Esophagus squamous epithelium (tissue), 5 donors: ENCODE measurements at places on chromosomes 5 and 9. TPM values are rescaled to one million over a fixed set of nuclear protein-coding genes. Genes with fewer than 3 reads are reported as not detected.

Gene NME5
- 0.38 TPM for total RNA-seq

Gene FBXW5
- 180 TPM for total RNA-seq

Gene GNA14
- 0.35 TPM for total RNA-seq

Gene SLC4A9
- not detected for total RNA-seq

Gene PCDHGB7
- total RNA-seq: 5.2 TPM

Gene FBXO10
- total RNA-seq: 3.6 TPM

Gene DMRT3
- not detected for total RNA-seq

Gene NMUR2
- total RNA-seq: not detected

GRCh38 chr9:138020120-138020794 is 142.7 kb downstream of the CACNA1B start:
- H3K27me3 ChIP-seq: peaks cover 14% of the 10 kb centered on the region
- H3K27ac ChIP-seq: no peak overlapping the region
- H3K36me3 ChIP-seq: no peaks in the 10 kb centered on the region
- DNase-seq: no peak
- H3K4me3 ChIP-seq: no peak overlapping the region

DNA sequence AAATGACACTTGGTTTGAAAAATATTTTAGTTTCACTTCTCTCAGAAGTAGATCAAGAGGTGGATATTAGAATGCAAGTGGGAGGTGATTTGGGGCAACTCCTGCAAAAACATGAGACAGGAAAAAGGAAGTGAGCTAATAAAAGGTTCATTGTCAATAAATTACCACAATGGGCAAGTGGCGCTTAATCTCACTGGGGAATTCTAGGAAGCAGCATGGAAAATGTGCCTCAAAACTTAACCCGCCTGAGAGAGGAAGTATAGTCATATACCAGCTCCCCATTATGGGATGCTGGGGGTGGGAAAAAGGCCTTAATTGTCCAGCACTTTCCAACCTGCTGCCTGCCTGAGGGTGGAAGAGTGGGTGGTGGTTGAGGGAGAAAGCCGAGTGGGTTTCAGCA is 204.1 kb downstream of the ELAVL2 start:
- no peak overlapping the region for H3K27ac ChIP-seq
- H3K4me1 ChIP-seq: no peaks in the 10 kb centered on the region
- no peaks in the 10 kb centered on the region for H3K27me3 ChIP-seq
- no peaks in the 10 kb centered on the region for H3K36me3 ChIP-seq
- no peak overlapping the region for H3K4me3 ChIP-seq

DNA sequence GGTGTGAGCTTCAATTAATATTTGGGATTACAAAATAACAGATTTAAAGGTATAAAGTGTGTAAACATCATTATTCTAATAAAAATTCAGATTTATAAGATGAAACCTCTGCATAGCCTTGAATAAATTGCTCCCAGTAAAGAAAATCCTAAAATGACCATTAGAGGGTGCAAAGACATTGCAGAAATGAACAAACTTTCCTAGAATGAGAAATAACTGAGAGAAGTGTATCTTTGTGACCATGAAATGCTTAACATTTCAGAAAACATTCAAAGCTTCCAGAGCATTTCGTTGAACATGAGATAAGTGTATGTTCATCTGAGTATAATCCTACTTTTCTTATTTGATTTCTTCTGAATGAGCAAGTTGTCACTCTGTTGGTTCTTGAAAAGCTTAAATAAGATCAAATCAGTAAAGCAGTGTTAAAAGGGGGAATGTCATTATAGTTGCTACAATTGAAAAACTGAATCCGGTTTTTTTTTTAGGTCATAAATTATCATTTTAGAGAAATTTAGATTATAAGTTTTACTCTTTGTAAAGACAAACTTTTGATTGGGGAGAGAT is 24.7 kb upstream of the NUDT12 start:
- no peaks in the 10 kb centered on the region for H3K36me3 ChIP-seq
- no peaks in the 10 kb centered on the region for H3K4me1 ChIP-seq
- H3K27me3 ChIP-seq: no peaks in the 10 kb centered on the region
- no peak overlapping the region for H3K4me3 ChIP-seq

DNA sequence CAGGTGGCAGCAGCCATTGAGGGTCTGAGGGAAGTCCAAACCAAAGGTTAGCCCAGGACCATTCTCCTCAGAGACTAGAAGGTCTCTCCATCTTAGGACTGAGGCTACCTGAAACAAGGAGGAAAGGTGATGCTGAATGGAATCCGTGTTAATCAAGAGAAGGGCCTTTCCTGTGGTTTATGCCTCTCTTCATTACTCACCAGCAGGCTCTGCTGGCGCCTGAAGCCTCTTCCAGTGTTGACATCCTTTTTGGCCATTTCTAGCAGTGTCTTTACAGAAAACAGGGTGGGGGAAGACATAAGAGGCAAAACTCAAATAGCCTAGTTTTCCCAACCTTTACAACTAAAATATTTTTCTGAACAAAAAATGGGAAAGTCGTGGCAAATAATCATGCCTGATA is 98.0 kb downstream of the ENC1 start:
- no peaks in the 10 kb centered on the region for H3K36me3 ChIP-seq
- no peak overlapping the region for H3K4me3 ChIP-seq
- no peak for DNase-seq
- no peaks in the 10 kb centered on the region for H3K27me3 ChIP-seq

DNA sequence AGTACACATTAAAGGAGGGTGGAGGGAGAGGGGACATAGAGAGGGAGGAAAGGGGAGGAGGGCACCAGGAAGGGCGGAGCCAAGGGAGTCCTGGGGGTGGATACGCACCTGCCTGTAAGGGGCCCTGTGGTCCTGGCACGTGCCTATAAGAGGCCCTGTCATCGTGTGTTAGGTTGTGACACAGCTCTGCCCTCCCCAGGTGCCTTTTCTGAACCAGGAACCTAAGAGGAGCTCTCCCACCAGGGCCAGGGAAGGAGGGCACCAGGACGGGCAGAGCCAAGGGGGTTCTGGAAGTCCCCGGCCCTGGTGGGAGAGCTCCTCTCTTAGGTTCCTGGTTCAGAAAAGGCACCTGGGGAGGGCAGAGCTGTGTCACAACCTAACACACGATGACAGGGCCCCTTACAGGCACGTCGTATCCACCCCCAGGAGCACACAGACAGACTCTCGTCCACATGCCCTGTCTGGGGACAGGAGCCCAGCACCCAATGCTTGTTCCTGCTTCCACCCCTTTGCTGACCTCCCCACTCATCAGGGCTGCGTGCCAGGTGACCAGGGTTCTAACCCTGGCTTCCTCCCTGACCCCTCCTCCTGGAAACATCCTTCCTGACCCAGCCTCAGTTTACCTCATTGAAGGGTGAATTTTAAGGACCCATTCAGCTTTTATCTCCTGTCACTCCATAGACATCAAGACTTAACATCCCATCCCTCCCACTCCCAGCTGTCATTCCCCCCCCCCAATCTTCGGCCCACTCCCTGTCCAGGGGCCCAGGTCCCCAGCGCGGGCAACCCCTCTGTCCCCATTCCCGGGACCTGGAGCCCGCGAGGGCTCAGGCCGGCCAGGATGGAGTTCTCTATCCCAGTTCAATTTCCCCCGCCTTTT is 12.9 kb upstream of the OLFM1 start:
- DNase-seq: no peak
- no peaks in the 10 kb centered on the region for H3K27me3 ChIP-seq
- H3K36me3 ChIP-seq: no peaks in the 10 kb centered on the region
- peak overlapping the region; percentile 35 for H3K4me3 ChIP-seq
- H3K27ac ChIP-seq: no peak overlapping the region

DNA sequence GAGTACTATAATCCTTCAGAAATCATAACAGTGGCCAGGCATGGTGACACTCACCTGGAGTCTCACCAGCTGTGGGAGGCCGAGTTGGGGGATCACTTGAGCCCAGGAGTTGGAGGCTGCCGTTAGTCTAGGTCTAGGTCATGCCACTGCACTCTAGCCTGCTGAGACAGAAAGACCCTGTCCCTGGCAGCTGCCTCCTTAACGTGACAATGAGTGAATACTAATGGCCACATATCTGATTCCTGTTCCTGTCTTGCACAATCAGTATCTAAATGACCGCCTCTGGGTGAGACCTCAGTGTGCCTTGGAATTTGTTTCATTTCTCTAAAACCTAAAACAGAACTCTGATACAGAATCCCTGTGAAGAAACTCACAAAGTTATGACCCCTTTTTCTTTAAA is 131.0 kb upstream of the DAB2 start:
- H3K4me3 ChIP-seq: no peak overlapping the region
- H3K27ac ChIP-seq: no peak overlapping the region
- H3K27me3 ChIP-seq: no peaks in the 10 kb centered on the region
- no peaks in the 10 kb centered on the region for H3K4me1 ChIP-seq

GRCh38 chr9:89659891-89660685 is 55.3 kb downstream of the GADD45G start:
- peaks cover 27% of the 10 kb centered on the region for H3K4me1 ChIP-seq
- no peak overlapping the region for H3K27ac ChIP-seq
- H3K27me3 ChIP-seq: peaks cover 9% of the 10 kb centered on the region
- H3K36me3 ChIP-seq: no peaks in the 10 kb centered on the region
- H3K4me3 ChIP-seq: no peak overlapping the region

- no peak for DNase-seq
- no peaks in the 10 kb centered on the region for H3K4me1 ChIP-seq
- H3K4me3 ChIP-seq: no peak overlapping the region
Measured at GRCh38 chr5:76332102-76332501, 71.0 kb upstream of the IQGAP2 start.

GRCh38 chr9:126836216-126836615 is 24.2 kb upstream of the ZBTB34 start:
- peaks cover 11% of the 10 kb centered on the region for H3K36me3 ChIP-seq
- H3K4me3 ChIP-seq: no peak overlapping the region
- no peaks in the 10 kb centered on the region for H3K27me3 ChIP-seq
- H3K4me1 ChIP-seq: peaks cover 27% of the 10 kb centered on the region

- H3K4me3 ChIP-seq: no peak overlapping the region
- no peak for DNase-seq
- no peaks in the 10 kb centered on the region for H3K4me1 ChIP-seq
- no peak overlapping the region for H3K27ac ChIP-seq
- H3K36me3 ChIP-seq: no peaks in the 10 kb centered on the region
- no peaks in the 10 kb centered on the region for H3K27me3 ChIP-seq
Measured at GRCh38 chr5:153749960-153750359, 259.5 kb downstream of the GRIA1 start.

- peaks cover 59% of the 10 kb centered on the region for H3K36me3 ChIP-seq
- H3K27ac ChIP-seq: no peak overlapping the region
- no peak overlapping the region for H3K4me3 ChIP-seq
- no peak for DNase-seq
- H3K27me3 ChIP-seq: no peaks in the 10 kb centered on the region
- no peaks in the 10 kb centered on the region for H3K4me1 ChIP-seq
Measured at GRCh38 chr9:136421791-136422190, 11.3 kb downstream of the PMPCA start.

DNA sequence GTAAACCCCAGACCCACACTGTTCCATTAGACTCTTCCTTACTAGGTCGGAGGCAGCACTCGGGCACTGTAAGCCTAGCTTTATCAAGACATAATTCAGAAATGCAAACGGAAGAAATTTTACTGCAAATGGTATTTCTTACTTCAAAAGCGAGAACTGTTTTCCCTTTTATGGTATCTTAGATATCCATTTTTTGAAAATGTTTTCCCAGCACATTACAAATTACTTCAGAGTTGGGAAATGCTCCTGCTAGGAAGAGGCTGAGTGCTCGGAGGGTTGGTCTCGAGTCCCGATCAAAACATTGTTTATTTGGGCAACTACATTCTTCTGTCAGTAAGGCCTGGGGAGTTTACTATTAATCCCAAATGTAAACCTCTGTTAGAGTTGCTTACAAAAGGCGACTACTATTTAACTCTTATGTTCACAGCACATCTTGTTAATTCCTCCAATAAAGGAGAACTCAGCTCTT is 332.9 kb downstream of the CWC27 start:
- no peak overlapping the region for H3K4me3 ChIP-seq
- no peaks in the 10 kb centered on the region for H3K4me1 ChIP-seq
- peak overlapping the region; percentile 84 for H3K27ac ChIP-seq
- H3K36me3 ChIP-seq: no peaks in the 10 kb centered on the region
- no peak for DNase-seq

DNA sequence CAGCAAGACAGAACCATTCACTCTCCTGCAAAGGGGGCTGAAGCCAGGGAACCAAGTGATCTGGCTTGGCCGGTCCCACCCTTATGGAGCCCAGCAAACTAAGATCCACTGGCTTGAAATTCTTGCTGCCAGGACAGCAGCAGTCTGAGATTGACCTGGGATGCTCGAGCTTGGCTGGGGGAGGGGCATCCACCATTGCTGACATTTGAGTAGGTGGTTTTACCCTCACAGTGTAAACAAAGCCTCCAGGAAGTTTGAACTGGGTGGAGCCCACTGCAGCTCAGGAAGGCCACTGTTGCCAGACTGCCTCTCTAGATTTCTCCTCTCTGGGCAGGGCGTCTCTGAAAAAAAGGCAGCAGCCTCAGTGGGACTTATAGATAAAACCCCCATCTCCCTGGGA is 60.5 kb downstream of the TNFSF8 start:
- no peaks in the 10 kb centered on the region for H3K27me3 ChIP-seq
- no peak for DNase-seq
- no peak overlapping the region for H3K27ac ChIP-seq
- no peaks in the 10 kb centered on the region for H3K36me3 ChIP-seq

DNA sequence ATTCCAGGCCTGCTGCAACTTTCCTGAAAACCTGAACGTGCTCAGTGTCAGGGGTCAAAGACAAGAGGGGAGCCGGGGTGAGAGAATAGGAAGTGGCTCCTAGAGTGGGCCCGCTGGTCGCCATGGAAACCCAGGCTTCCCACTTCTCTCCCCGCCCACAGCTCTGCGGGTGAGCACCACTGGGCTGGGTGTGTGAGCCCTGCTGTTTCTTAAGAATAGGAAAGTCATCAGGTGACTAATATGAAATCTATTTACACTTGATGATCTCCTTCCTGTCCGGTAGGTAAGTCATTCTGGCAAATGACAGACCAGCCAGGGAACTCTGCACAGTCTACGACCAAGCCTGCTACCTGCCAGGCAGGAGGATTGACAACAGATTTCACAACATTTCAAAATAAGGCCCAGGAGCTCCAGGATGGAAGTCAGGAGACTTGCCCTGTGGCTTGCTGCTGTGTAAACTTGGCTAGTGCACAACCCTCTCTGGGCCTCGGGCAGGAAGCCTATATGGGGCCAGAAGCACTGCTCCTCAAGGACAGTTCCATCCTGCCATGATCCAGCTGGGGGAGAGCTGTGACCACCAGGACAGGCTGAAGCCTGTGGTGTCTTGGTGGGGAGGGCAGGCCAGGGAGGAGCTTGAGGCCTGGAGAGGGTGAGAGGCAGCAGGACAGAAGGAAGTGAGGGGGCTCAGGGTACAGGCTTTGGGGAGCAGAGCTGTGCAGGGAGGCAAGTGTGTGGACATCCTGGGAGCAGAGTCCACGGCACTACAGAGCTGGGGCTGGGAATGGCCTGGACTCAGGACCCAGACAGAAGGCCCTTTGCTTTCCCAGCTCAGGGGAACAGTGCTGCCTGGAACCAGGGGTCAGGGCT is 60.6 kb downstream of the SHB start:
- H3K36me3 ChIP-seq: no peaks in the 10 kb centered on the region
- H3K27ac ChIP-seq: peak overlapping the region; percentile 73

- H3K27ac ChIP-seq: no peak overlapping the region
- no peaks in the 10 kb centered on the region for H3K27me3 ChIP-seq
- H3K4me1 ChIP-seq: no peaks in the 10 kb centered on the region
- no peak overlapping the region for H3K4me3 ChIP-seq
- H3K36me3 ChIP-seq: no peaks in the 10 kb centered on the region
Measured at GRCh38 chr9:68927165-68927564, 86.7 kb downstream of the PRKACG start.

GRCh38 chr5:177446200-177447065 is at the start of gene PRR7:
PRR7 (plus strand) TSS chr5:177446814; CDS start chr5:177455068, 8,254 bp downstream.
- H3K27me3 ChIP-seq: no peaks in the 10 kb centered on the region
- DNase-seq: no peak
- peak within 1 kb of the TSS; percentile 61 for H3K27ac ChIP-seq
- peaks cover 29% of the 10 kb centered on the region for H3K4me1 ChIP-seq
- H3K36me3 ChIP-seq: peaks cover 8% of the 10 kb centered on the region
